ENCODE measurements at places on chromosomes 4 and X.

DNA sequence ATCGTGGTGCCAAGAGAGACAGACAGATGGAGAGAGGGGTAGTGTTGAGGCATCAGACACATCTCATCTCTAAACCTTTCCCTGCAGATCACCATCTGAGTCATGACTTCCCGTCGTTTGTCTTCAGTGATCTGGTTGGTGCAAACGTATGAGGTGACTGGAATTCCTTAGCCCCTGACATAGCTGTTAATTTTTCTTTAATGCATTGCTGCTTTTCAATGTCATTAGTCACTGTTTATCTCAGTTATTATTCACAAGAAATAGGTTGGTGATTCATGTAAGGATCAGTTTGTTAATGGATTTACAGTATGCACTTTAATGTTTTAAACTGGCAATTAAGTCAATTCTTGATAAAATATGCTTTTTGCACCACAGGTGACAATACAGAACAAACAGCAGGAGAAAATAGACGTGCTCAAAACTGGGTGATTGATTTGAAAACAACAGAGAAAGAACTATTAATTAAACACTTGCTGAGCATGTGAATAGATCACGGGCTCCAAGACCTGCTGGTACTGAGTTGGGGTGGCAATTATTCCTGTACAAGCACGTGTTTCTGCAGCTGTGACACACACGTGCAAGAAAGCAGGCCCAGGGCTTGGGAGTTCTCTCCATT is 1.3 kb upstream of the TMEM154 start:
- no peak for DNase-seq

DNA sequence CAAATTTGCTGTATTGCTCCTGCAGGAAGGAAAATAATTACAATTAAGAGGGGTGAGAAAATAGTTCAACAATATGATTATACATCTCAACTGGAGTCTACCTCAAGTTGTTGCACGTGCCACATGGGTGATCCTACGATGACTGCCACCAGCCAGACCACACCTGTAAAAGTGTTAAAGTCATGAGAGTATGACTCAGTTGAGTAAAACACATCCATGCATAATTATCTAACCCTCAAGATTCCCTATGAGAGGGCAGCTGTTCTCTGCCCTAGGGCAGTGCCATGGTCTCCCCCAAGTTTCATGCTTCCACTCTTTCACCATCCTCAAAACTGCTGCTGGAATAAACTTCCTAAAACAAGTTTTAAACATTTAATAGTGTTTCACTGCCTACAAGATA is 44.1 kb downstream of the QRFPR start:
- no peak for DNase-seq

GRCh38 chr4:69517674-69518073 is 22.0 kb upstream of the UGT2B4 start:
- DNase-seq, result no peak

DNA sequence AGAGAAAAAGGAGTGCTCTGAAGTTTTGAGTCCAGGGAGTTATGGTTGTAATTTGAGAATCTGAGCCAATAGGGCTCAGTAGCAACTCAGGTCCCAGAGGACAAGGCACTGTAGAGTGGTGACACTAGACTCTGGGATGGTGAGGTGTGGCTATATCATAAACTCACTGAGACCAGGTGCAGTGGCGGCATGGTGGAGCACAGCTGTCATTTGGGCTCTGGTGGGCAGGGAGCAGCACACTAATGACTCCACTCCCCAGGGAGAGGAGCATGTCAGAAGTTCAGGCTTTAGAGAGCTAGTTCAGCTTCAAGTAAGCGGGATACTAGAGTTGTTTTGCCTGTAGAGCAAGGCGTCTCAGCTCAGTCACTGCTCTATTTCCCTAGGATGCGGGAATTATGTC is 165.4 kb upstream of the USP38 start:
- no peak for DNase-seq

DNA sequence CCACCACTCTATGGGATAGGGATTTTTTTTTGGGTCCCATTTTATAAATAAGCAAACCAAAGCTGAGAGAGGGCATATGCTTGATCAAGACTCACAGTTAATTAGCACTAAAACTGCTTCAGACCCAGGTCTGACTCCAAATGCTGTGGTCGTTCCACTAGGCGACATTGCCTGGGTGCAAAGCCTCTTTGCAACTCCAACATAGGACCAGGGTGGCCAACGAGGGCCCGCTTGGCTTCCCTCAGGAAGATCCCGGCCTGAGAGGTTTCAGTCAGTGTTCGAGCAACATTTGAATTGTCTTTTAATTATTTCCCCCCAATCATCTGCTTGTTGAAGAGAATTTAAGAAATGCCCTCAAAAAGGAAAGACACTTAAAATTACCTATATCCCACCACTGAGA is 11.2 kb downstream of the PJA1 start:
- no peak for DNase-seq

- no peak for DNase-seq
Observed at GRCh38 chr4:26144526-26145155, 176.2 kb upstream of the RBPJ start.

DNA sequence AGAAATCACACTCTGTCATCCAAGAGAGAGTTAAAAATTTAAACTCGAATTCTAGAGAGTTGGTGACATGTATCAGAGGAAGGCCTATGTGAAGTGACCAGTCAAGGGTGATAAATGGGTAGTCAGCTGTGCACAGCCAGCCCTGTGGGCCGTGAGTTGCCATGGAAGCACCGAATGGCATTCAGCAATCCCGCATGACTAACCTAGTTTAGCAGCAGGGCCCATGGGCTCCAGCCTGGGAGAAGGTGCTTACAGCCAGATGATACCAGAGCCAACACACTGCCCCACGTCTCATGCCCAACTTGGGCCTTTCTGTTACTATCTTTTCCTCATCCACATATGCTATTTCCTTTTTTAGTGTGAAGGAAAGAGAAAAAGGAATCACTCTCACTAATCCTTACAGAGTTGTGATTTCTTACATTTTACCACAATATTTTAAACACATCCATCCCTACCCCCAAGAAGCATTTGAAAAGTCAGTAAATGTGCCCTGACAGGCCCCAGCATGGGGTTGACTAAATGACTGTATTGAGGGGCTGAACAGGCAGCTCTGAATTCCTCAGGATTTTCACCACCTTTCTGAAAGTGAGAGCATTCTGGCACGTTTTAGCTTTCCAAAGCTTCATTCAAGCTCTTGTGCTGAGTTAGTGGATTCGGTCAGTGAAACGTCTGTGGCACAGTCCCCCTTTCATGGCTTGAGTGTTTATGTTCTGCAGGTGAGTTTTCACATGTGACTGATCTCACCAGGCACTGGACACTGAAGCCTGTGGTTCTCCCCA is 104.2 kb downstream of the AFF1 start:
- no peak for DNase-seq

GRCh38 chr4:4574792-4575191 is 32.9 kb upstream of the STX18 start:
- peak; percentile 81 for DNase-seq

DNA sequence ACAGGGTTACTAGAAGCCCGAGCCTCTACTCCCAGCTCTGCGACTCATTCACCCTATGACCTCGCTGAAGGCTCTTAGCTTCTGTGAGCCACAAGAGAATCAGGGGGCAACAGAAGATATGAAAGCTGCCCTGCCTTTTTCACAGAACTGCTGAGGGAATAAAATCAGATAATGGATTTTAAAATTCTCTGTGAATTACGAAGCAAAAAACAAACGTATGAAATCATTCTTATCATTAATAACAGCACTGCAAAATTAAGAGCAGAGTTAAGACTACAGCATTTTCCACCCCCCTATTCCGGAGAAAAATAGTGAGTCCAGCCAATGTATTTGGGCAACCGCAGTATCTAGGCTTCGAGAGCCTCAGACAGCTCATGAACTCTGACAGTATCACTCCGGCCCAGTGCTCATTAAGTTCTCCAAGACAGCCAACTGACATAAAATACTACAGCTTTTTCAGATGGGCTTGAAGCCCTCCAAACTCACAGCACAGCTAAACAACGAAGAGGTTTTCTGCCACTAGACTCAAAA is 33.4 kb downstream of the AFAP1 start:
- no peak for DNase-seq

GRCh38 chrX:103831342-103831802 is 685 bp downstream of the RAB9B start:
- DNase-seq, result no peak

- DNase-seq, result no peak
Observed at GRCh38 chr4:98848448-98848847, 80.5 kb downstream of the EIF4E start.

DNA sequence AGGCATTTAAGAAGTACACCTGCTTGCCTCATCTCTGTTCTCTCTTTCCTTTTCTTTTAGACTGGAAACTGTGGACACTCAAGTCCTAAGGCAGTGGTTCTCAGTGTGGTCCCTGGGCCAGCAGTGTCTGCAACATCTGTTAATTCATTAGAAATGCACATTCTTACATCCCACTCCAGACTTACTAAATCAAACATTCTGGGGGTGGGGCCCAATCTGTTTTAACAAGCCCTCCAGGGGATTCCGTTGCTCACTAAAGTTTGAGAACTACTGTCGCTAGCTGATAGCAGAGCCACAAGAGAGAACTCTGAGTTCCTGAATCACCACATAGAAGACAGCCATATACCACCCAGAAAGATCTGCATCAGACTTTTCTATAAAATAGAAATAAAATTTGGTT is 430.6 kb downstream of the BCOR start:
- no peak for DNase-seq

DNA sequence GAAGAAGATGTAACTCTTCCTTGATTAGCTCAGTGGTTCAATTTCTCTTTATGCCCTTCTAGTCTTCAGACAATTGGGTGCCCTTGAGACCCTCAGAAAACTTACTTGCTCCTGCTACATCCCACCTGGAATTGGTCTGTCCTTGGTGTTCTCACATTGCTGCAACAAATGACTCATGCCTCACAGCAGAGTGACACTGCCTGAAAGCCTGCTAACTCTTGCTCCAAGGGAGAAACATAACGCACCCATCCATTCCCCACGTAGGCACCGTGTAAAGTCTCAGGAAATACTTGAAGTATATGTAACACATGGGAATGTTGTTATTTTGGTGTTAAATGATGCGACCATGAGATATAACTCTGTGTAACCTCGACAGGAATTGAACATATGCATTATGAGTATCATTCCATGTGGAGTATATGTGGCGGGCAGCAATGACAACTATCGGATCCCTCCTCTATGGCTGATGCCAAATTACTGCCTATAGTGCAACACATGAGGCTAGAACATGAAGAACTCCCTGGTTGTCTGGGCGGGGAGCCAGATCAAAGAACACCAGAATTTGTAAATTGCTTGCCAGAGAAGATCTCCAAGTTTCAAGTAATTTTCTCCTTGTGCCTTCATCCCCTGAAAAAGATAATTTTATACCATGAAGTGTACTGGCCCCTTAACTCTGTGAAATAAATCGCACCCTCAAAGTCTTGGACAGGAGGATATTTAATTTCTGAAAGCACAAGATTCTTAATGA is 231.3 kb upstream of the STK26 start:
- no peak for DNase-seq

GRCh38 chr4:114606245-114606644 is 7.6 kb downstream of the UGT8 start:
- no peak for DNase-seq

- no peak for DNase-seq
Observed at GRCh38 chrX:40127052-40127451, 29.3 kb upstream of the BCOR start.

- no peak for DNase-seq
Observed at GRCh38 chr4:44988011-44988410, 261.7 kb upstream of the GNPDA2 start.

- no peak for DNase-seq
Observed at GRCh38 chr4:37844204-37844603, 17.7 kb downstream of the PGM2 start.

DNA sequence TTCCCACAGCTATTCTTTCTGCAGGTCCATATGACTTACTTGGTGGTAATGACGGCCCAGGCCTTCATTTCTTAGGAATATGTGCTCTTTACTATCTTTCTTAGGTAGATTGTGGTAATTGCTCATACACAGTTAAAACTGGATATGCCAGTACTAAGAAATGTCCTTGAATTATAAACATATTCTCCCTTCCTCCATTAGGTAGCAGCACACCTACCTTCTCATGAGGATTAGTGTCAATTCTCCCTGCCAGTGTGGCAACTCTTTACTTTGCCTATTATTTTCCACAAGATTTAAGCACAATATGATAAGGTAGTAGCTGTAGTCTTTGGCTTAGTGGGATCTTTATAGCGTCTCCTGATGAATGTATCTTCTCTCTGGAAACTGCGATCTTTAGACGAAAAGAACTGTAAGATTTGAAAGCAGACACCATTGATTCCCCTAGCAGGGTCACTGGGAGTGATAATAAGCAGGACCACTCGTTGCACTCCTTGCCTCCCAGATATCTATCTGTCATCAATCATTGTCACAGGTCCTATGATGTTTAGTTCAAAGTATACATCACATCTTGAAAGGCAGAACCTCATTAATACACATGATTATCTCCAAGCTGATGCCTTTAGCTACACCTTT is 1240.7 kb downstream of the C4orf33 start:
- DNase-seq, result no peak

DNA sequence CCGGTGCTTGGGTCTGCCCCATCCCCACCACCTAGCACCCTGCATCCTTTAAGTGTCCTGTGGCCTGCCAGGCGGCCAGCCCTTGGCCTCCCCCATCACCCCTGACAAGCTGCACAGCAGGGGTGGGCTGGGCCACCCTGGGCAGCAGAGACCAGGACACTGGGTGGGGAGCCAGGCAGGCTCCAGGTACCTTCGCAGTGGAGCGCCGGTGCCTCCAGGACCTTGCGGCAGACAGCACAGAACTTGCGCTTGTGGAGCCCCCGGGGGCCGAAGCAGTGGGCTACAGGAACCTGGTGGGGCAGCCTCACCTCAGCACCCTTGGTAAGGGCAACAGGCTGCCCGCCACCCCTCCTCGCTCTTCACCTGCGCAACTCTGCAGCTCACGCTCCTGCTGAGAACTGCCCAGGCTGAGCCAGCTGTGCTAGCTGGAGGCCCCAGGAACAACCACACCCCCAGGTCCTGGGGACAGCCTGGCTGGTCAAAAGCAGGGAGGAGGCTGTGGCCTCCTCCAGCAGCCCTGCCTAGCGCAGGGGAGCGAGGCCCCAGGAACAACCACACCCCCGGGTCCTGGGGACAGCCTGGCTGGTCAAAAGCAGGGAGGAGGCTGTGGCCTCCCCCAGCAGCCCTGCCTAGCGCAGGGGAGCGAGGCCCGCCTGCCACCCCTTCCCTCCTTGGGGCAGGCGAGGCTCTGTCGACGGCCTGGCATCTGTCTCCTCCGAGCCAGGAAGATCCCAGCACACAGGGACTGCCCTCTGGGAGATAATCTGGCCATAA is 4.6 kb downstream of the DGKQ start:
- DNase-seq, result no peak

DNA sequence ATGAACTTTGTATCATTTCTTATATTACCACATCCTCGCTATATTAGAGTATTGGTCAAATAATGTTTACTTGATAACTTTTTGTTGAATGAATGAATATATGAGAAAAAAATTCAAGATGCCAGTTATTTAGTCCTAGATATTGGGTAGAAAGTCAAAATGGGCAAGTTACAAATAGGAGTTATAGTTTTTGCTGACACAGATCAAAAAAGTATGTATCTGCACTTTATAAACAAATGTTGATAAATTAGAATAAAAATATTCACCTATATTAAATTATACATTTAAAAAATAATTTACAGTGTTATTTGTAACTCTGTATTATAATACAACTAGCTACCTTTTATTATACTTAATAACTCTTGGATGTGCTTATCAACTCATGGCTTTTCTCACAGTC is 57.8 kb upstream of the NDST4 start:
- DNase-seq, result no peak

- DNase-seq, result no peak
Observed at GRCh38 chrX:72020788-72021187, 110.1 kb downstream of the NHSL2 start.
